ENCODE measurements at places on chromosomes 4 and X.

DNA sequence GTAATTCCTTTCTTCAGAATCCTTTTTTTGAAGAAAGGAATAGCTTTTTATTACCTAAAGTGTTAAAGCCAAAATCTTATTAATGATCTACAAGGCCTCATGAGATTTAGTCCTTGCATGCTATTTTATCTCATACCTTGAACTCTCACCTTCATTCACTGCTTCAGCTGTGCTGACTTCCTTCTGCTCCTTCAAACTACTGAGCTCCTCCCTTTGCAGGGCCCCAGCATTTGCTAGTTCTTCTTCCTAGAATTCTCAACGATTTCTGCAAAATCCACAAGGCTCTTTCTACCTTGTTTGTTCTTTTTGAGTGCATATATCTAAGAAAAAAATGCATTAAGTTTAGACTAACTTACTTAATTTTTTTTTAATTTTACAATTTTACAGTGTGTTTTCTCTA, 619.5 kb downstream of the EPHA5 start:
- no peak for DNase-seq

DNA sequence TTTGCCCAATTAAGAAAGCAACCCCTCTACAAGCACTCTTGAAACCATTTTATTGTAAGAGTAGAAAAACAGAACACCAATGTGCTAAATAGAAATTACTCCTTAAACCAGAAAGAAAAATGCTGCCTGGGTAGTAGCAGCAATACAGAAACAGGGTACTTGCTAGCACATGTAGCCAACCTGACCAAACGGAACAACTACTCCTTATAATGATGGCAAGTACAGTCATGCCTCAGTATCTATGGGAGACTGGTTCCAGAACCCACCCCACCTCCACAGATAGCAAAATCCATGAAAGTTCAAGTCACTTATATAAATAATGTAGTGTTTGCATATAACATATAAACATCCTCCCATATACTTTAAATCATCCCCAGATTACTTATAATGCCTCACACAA, 168.8 kb downstream of the ATRX start:
- no peak for DNase-seq

DNA sequence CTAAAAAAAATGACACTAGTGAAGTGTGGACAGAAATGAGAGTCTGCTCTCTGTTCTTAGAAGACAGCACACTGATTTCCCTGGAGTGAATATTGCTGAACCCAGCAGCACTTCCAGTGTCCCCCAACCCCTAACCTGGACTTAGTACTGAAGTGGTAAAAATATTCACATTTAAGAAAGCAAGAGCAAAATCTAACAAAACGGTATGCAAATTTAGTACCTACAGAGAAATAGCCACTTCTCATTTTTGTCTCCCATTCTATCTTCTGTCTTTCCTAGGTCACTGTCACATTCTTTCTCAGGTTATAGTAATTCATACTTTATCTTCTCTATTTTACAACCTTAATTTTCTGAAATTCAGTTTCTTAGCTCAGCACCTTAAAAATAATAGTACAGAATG, 274.7 kb downstream of the CFAP299 start:
- no peak for DNase-seq

DNA sequence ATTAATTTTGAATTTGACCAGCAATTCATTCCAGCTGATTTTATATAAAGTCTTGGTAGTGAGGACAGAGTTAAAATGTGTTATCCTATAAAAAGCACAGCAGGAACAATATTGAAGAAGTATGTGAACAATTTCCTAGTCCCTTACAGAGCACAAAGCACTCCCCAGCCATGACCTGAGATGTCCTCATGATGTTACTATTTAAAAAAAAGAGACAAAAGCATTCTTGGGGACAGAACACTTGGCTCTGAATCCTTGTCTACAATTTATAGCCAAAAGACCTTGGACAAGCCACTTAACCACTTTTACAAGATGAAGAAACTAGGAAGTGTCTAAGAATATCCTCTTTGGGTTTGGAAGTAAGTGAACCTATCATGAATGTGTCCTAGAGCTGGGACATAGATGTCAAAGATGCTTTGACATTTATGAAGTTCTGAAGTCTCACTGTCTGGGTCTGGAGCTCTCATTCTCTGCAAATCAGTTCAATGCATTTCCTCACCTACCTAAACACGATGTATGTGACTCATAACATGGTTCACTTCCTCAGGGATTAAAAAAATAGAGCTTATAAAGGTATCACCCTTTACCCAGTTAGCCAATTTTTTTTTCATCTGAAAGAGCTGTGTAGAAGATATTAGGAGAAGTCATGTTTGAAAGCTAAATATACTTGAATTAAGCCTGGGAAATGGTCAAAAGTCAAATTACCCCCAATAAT, 61.4 kb downstream of the IGFBP7 start:
- DNase-seq, result no peak

GRCh38 chr4:105686571-105686970, 21.9 kb downstream of the INTS12 start:
- peak; percentile 48 for DNase-seq

- no peak for DNase-seq
These were observed 2.7 kb upstream of the HCCS start for GRCh38 chrX:11108253-11108941.

- DNase-seq, result no peak
These were observed 15.2 kb upstream of the TLR8 start for GRCh38 chrX:12891171-12891570.

DNA sequence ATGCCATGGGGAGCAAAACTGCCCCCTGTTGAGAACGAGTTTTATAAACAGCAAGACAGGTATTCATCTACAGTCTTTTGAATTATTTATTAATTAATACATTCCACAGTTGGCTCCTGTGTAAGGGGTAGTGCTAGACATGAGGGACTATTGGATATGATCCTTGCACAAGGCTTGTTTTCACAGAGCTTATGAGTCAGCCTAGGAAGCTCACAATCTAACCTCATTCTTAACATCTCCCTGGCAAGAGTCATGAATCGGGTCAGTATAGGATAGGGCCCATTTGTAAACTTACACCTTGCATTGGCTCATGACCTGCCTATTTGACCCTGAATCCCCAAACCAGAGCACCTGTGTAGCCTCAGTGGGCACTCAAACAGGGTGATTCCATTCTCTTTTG, 209.1 kb upstream of the HCCS start:
- no peak for DNase-seq

- no peak for DNase-seq
These were observed 28.6 kb downstream of the SLC16A2 start for GRCh38 chrX:74449937-74450330.

- no peak for DNase-seq
These were observed 29.4 kb downstream of the EVC2 start for GRCh38 chr4:5678977-5679376.

DNA sequence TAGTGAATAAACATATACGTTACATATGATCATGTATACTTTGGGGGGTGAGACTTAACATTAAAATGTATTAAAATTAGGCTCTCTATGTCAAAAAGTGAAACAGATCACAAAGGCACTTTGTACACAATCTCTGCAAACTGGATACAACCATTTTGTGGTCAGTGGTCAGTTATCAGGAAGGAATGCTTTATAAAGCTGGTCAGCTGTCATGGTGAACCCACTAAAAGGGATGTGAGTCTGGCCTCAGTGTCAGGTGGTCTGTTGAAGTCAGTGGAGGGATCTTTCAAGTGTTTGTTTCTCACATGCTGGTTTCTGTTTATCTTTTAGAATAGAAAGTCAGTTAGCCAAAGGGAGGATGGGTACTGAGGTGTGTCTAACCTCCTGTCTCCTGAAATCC, 875.5 kb upstream of the INTU start:
- DNase-seq, result peak; percentile 78

- DNase-seq, result no peak
These were observed 10.1 kb upstream of the SASH3 start for GRCh38 chrX:129769467-129770154.

DNA sequence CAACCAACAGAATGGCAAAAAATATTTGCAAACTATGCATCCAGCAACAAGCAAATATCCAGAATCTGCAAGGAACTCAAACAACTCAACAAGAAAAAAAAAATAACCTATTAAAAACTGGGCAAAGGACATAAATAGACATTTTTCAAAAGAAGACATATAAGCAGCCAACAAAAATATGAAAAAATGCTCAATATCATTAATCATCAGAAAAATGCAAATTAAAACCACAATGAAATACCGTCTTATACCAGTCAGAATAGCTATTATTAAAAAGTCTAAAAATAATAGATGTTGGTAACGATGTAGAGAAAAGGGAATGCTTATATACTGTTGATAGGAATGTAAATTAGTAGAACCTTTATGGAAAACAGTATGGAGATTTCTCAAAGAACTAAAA, 53.4 kb downstream of the WDR19 start:
- no peak for DNase-seq

- DNase-seq, result no peak
These were observed 31.3 kb upstream of the LONRF3 start for GRCh38 chrX:118943102-118943501.

DNA sequence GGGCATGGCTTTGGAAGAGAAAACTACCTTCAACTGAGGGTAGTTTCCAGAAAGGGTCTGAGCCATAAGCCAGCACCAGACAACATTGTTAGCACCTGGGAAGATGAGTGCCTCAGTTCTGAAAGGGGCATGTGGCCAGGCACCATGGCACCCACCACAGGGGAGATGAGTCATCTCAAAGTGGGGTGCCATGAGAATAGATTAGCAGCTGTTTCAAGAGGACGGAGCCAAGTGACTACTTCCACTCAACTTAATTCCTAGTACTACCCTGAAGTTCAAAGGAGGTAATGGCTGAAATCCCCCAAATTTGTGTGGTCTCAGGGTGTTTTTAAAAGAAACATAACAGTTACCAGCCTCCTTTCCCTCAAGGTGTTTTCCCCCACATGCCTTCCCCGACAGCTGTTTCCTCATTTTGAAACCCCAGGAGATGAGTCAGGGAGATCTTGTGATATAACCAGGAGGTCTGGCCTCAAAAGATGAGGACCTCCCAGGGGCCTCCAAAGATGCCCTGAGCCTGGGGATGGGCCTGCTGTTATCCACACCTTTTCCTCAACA, 27.8 kb upstream of the FTHL17 start:
- DNase-seq, result peak; percentile 28

DNA sequence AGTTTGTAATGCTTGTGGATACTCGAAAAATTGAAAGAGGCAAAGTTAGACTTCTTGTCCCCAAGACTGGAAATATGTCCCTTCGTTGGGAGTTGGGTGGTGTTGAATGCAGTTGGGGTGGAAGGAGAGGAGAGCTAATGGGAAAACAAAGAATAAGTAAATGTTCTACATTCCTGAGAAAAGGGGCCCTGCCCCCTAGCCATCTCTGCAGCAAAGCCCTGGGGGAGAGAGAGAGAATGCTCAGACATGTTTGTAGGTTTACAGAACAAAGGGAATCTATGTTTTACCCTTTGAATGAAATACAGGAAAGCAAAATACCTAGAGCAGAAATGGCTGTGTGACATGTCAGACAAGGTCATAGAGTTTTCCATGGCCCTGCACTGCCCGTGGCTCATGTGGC, 88.1 kb downstream of the RASL11B start:
- DNase-seq, result no peak

DNA sequence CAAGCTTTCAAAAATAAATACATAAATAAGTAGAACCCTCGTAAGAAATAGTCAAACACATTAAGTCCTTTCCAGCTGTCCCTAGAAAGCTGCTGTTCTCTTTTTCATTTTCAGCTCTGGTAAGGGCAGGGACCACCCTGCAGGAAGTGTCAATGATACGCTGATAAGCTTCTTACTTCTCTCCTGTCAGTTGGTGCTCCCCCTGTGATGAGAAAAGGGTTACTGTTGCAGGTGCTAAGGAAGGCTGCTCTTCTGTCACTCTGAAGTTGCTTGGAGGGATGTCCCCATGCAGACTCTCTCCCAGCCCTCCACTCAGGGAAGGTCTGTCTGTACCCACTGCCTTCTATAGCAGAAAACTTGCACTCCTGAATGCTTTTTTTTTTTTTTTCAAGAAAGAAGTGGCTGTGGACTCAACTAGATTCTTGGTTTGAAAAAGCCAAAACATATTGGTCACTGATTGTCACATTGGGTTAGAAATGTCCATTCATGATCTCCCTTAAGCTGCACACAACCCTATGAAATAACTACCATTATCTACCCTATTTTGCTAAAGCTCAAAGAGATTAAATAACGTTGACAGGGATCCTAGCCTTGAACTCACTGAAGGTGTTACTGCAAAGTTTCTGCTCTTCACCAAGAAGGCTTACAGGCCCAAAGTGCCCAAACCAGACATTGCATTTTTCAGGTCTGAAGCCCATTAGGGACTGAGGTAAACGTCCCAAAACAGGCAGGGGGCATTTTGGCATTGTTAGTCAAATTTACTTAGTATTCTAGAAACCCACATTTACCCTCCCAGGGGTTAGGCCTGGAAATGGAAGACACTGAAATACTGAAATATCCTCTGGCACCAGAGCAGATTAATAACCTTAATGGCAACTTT, 1.2 kb downstream of the CXCL3 start:
- DNase-seq, result peak; percentile 30

DNA sequence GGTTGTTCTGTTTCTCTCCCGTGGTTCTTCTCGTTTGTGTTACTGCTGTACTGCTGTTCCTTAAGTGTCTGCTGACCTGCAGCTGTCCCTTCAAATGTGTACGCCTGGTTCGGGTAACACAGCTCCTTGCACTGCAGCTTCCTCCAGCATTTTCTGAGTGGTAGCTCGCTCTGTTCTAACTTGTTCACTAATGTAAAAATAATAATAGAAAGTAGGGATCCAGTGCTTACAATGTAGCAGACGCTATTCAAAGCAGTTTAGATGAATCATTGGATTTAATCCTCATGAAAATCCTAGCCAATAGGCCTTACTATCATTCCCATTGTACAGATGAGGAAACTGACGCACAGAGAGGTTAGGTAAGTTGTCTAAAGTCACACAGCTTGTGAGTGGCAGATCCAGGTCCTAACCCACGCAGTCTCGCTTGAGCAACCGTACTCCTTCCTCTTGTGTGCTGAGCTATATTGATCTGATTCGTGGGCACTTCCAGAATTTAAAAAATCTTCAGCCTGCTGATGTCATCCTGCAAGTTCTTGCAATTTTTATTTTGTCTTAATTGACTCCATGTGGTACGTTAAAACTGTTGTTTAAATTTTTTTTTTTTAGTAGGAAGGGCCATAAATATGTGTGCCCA, 448.2 kb upstream of the FAT1 start:
- no peak for DNase-seq

DNA sequence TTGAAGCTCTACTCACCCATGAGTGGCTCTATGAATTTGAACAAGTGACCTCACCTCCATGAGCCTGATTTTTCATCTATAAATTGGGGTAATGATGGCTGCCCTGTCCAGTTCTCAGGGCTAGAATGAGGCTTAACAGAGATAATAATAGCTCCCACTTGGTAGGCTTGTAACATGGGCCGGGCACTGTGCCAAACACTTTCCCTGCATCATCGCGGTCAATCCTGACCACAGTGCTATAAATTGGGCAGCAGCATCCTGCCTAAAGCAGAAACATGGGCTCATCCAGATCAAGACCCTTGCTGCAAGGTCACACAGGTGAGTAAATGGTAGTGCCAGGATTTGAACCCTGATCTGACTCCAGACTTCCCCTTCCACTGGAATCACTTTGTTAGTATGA, 12.8 kb downstream of the APLN start:
- DNase-seq, result peak; percentile 51

GRCh38 chrX:134545510-134545909, 85.5 kb downstream of the HPRT1 start:
- DNase-seq, result no peak

GRCh38 chr4:55706541-55706940, 70.4 kb upstream of the NMU start:
- DNase-seq, result no peak

- DNase-seq, result no peak
These were observed 50.0 kb downstream of the CLCN5 start for GRCh38 chrX:49972328-49972860.

GRCh38 chrX:107565931-107566603, 62.2 kb upstream of the PRPS1 start:
- DNase-seq, result peak; percentile 25

Data from SJCRH30 (cell line).